ENCODE measurements at places on chromosomes 12 and 14. TPM values are rescaled to one million over a fixed set of nuclear protein-coding genes. Genes with fewer than 3 reads are reported as not detected.

The CCDC197 gene
- not detected for total RNA-seq

DNA sequence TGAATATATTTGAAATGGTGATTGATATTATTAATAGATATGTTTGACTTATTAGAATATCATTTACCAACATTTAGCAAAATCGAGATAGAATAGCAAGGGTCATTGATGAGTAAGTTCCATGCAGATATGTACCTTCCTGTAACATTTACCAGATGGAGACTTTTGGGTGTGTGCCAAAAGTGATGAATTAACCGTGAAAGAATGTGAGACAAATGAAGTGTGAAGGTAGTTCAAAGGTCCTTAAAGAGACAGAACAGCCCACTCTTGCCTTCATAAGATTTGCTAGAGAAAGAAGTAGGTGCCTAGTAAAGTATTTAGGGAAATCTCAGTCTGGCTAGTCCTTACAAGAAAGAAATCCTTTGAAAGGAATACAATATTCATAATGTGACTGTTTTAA is 45.5 kb downstream of the FGD4 start:
- no peak for DNase-seq

DNA sequence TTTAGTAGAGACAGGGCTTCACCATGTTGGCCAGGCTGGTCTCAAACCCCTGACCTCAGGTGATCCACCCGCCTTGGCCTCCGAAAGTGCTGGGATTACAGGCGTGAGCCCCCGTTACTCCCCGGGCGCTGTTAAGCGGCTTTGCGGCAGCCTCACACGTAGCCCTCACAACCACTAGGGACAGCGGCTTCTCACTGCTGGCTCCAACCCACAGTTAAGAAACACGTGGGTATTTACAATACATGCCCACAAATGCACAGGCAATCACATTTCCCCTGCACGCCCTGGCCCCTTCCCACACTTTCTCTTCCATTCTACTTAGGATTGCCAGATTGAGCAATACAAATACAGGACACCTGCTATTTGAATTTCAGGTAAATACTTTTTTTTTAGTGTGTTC is 37.0 kb upstream of the EIF5 start:
- DNase-seq, result no peak

DNA sequence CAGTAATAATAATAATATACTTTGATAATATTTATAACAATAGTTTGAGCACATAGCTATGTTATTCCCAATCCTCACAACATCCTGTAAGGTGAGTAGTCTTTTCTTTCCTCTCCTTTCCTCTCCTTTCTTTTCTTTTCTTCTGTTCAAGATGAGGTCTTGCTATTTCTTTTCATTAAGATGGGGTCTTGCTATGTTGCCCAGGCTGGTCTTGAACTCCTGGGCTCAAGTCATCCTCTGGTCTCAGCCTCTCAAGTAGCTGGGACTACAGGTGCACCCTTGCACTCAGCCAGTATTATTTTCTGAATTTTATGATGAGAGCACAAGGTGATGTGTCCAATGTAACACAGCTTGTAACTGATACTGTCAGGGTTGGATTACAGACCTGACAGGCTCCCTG is 134.6 kb downstream of the OTOGL start:
- DNase-seq, result no peak

DNA sequence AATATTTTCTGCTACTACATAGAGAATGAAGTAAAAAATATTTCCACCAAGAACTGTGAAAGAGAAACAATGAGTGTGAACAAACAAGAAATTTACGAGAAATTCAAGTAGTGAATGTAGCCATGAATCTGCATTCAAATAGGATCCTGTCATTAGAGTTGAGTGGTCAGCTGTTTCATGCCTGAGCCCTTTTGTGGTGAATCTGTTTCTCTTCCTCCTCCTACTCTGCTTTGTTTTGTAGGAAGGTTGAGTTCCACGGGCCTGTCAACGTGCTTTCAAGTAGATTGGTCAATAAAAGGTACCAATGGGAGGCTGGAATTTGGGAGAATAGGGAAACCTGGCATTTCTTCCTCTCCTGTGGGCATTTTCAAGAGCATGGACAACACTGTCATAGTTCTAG is 1749.6 kb upstream of the FLRT2 start:
- DNase-seq, result no peak

DNA sequence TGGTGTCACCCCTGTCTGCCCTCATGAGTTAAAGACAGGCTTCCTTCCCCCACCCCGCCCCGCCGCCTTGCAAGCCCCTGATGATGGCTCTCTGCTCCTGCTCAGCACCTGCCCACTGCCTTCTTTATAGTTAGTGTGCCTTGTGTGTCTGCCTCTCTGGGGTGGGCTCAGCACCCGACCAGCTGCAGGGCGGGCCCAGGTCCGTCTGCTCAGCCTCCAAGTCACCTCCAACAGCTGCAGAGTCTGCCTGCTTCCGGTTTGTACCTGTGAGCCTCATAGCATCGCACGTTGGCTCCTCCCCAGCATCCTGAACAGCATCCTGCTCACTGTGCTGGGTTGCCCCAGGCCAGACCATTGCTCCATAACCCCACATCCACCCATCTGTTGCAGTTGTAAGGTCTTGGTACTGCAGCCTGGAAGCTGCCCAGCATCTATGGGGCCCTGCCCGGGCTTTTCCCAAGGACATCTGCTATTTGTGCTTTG is 3.5 kb downstream of the TGFB3 start:
- no peak for DNase-seq

The USP44 gene
- 7.1 TPM for total RNA-seq

The B4GALNT1 gene
- total RNA-seq, result 2.9 TPM

DNA sequence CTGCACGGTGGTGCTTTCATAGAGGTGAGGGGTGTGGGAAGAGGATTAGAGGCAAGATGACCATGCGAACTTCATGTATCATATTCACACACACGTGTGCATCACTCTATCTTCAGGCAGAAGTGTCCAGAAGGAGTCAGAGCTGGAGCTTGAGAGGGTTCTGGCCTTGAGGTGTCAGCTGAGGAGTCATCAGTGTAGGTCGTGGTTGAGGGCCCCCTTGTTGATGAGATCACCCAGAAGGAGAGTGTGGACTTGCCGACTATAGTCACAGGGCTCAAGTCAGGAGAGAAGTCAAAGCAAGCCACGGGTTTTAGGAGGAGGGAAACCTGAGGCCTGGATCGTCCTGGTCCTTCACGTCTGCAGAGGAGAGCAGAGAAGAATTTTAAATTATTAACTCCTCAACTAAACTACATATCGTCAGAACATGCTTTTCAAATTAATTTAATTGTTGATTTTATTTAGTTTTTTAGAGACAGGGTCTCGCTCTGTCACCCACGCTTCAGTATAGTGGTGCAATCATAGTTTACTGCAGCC is 25.4 kb downstream of the EML1 start:
- DNase-seq, result no peak

The OAS2 gene
- 40.1 TPM for total RNA-seq

DNA sequence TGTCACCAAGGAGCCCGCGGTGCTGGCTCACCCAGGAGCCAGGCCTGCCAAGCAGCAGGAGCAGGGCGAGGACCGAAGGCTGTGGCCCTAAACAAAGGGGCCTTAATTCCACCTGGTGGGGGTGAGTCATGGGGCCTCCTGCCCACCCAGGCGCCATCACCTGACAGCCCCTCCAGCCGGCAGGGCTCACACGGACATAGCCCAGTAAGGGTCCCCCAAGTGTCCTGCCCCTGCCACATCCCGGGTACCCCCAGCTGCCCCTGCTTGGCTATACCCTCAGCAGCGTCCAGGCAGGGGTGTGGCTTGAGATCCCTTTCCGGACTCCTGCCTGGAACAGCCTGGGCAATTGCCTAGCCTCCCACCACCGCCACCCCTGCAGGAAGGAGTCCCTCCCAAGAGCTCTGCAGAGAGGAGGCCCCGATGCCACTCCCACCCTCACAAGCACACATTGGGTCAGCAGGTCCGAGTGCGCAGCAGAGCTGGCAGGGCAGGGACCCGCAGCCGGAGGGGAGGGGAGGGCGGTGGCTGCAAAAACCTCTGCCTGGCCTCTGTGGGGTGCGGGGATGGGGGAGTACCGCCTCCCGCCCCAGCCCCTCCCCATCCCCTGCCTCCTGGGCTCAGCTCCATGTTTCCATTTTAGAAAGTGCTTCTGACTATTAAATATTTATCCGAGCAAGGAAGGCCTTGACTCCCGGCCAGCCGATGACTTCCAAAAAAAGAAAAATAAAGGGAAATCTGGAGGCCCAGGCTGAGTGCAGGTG is 4.6 kb downstream of the AHNAK2 start:
- DNase-seq, result no peak

Data from CD8-positive, alpha-beta memory T cell (primary cell).